ENCODE measurements at places on chromosomes 16 and 17.
A peak's percentile ranks its signal among the peaks of the same experiment; 100 is the strongest.

GRCh38 chr17:78365561-78366108 lies 5.8 kb upstream of the SOCS3 start:
- DNase-seq: no peak

GRCh38 chr17:83083368-83084201 lies 4.2 kb downstream of the METRNL start:
- no peak for DNase-seq

- no peak for DNase-seq
Observed at GRCh38 chr16:50360033-50360778, 8.6 kb downstream of the BRD7 start.

- no peak for DNase-seq
Observed at GRCh38 chr16:48583075-48584065, 26.6 kb downstream of the N4BP1 start.

- DNase-seq: no peak
Observed at GRCh38 chr17:17892731-17893130, 55.9 kb upstream of the SREBF1 start.

- no peak for DNase-seq
Observed at GRCh38 chr16:80034469-80034826, 433.9 kb upstream of the MAF start.

GRCh38 chr16:68377667-68378393 lies 67.0 kb downstream of the PRMT7 start:
- no peak for DNase-seq

- no peak for DNase-seq
Observed at GRCh38 chr17:41530062-41531048, 2.2 kb upstream of the KRT19 start.

DNA sequence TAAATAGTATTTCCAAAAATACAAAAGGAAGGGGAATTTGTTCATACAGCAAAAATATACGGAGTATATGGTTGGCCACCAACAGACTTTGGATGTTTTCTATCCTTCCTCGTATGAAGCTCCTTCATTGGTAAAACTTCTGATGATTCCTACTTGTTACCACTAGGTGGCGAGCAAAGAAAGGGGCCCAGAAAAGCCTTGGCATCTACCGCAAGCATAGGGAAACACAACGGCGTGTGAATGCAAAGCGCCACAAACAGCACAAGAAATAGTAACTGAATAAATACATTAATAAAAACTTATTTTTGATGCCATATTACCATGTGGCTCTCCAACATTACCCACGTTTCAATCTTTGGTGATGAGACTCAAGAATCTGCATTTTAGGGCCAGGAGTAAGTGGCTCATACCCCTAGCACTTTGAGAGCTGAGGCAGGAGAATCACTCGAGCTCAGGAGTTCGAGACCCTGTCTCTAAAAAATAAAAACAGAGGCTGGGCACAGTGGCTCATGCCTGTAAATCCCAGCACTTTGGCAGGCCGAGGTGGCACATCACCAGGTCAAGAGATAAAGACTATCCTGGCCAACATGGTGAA lies 34.5 kb downstream of the YWHAE start:
- no peak for DNase-seq

- no peak for DNase-seq
Observed at GRCh38 chr16:76818606-76819181, 372.3 kb upstream of the MON1B start.

- DNase-seq: no peak
Observed at GRCh38 chr17:50939795-50940684, 73.9 kb upstream of the TOB1 start.

DNA sequence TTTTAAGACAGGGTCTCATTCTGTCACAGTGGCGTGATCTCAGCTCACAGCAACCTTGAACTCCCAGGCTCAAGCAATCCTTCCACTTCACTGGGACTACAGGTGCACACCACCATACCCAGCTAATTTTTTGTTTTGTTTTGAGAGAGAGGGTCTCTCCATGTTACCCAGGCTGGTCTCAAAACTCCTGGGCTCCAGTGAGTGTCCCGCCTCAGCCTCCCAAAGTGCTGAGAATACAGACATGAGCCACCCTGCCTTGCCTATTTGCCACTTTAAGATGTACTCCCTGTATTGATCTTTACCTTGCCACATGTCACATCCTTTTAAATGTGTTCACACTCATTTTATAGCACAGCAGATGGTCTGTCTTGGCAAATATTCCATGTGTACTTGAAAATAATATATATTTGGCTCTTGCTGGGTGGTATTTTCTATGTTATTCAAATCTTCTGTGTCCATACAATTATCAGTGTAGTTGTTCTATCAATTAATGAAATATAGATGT lies 50.5 kb downstream of the VMP1 start:
- DNase-seq: no peak

DNA sequence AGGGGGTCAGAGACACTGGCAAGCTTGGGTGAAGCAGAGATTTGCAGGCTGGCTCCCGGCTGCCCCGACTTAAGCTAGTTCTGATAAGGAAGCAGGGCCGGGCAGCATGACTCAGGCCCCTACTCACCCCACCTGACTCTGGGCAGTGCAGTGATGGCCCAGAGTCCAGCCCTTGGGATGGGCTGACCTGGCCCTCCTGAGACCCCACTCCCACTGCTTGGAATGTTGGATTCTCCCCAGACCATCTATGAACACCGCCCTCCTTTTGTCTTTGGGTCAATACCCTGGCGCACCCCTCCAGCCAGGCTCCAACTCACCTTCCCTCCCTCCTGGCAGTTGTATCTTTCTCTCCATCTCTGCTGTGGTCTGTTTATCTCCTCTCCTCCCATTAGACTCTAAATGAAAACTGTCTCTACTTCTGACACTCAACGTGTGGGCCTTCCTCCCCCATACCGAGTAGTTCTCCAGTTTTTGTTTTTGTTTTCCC lies 21.0 kb downstream of the LGALS3BP start:
- DNase-seq: no peak

GRCh38 chr16:48960830-48961229 lies 320.8 kb downstream of the CBLN1 start:
- no peak for DNase-seq

DNA sequence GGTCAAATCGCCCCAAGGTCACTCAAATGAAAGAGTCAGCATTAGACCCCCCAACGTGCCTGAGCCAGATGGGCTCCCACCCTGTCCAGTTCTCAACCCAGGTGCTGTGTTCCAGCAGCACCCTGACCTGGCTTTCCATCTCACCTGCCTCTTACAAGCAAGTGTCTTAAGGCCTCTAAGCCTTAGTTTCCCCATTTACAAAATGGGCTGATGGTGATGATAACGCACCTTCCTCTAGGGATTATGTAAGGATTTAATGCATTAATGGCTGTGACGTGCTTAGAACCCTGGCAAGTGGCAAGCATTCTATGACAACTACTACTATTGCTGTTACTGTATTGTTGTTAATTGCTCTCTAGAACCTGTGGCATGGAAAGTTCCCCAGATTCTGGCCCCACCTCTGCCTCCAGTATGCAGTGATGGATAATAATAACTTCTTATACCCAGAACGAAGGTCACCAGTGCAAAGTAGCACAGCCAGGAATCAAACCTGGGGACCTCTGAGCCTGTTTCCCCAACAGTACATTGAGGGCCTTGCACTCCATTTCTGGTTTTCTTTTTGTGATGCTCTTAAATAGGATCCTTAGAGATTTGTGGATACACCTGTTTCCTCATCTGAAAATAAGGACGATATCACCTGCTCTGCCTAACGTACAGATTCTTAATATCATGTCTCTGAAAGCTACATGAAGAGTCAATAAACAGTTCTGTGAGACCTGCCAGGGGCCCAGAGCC lies 3.3 kb upstream of the SLC25A39 start:
- no peak for DNase-seq

DNA sequence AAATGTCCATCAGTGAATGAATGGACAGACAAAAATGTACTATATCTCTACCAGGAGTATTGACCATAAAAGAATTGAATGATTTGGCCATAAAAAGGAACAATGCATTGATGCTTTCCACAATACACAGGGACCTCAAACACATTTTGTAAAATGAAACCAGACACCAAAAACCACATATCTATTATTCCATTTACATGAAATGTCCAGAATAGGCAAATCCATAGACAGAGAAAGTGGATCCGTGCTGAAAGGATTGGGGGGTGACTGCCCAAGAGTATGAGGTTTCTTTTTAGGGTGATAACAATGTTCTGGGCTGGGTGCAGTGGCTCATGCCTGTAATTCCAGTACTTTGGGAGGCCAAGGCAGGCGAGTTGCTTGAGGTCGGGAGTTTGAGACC lies 6.9 kb upstream of the LITAF start:
- no peak for DNase-seq

GRCh38 chr17:79038545-79039135 lies 14.7 kb downstream of the C1QTNF1 start:
- no peak for DNase-seq

- no peak for DNase-seq
Observed at GRCh38 chr17:40862985-40863733, 3.9 kb downstream of the KRT12 start.

DNA sequence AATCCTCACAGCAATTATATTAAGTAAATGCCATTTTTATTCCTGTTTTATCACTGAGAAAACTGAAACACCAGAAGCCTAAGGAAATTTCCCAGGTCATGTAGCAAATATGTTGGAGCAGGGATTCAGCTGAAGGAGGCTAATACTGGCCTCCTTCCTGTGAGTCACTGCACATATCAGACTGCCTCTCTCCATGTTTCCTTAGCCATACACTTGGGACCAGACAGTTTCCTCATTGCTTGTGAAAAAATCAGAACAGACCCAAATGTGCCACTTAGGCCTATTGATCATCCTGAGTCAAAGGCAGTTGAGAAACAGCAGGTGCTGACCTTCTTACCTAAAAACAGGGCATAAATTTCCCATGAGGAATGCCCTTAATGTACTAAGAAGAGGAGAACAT lies 18.9 kb upstream of the ELAC2 start:
- no peak for DNase-seq

- DNase-seq: peak; percentile 76
Observed at GRCh38 chr17:37047631-37048104, 98.9 kb downstream of the AATF start.

GRCh38 chr16:80718480-80719220 lies 85.7 kb downstream of the CDYL2 start:
- no peak for DNase-seq

GRCh38 chr17:76467366-76467765 lies at the start of gene AANAT:
TSS of gene AANAT (plus strand) at chr17:76467603. CDS start at chr17:76468747, 1,144 bp downstream.
- DNase-seq: no peak

GRCh38 chr16:48605518-48606110 lies 4.4 kb downstream of the N4BP1 start:
- no peak for DNase-seq

DNA sequence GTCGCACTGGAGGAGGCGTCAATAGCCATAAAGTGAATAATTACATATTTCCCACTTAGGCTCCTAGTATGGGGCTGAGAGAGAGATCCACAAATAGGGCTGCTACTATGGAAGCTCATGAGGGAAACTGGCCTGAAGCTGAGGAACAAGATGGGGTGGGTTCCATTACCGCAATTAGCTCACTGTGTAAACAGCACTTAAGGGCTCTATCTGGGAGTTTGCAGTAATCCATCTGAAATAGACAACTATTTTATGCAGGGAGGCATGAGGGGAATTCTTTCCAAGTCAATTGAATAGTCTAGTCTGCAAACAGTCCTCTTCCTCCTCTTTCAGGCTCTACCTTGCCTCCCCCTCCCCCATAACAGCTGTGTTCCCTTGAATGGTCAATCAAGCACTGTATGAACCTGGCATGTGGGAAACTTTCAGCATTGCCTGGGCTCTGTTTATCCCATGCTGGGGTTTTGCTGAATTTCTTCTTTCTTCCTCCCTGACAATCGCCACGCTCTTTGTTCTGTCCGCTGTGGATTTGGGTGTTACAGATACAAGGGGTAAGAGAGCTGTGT lies 56.1 kb upstream of the MAF start:
- no peak for DNase-seq

DNA sequence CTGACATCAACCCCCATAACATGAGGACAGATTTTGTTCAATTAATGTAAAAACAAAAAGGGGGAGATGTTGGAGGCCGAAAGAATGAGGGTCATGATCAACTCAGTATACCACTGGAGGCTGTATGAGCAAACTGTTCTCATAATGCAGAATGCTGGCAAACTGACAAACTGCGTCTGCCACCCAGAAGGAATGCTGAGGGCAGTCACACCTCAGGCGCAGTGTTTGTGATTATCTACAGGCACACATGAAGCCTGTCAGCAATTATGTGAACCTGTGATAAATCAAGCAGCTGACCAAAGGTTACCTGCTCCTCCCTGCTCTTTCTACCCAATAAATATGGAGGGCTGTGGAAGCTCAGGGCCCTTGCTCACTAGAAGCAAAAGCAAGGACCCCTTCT lies 27.3 kb downstream of the CD300LG start:
- DNase-seq: no peak

- DNase-seq: no peak
Observed at GRCh38 chr17:72569148-72569946, 448.5 kb downstream of the SOX9 start.

DNA sequence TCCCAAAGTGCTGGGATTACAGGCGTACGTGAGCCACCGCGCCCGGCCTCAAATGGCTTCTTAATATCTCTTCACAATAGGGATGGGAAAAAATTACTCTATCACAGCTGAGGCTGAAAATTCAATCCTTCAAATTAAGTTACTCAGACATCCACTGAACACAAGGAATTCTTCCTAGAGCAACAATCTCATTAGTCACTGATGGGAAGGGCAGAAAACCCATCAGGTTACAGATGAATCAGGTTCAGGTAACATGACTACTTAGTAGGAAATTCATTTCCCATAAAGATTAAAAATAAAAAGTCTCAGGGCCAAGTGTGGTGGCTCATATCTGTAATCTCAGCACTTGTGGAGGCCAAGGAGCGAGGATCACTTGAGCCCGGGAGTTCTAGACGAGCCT lies 42.5 kb upstream of the ABR start:
- no peak for DNase-seq

DNA sequence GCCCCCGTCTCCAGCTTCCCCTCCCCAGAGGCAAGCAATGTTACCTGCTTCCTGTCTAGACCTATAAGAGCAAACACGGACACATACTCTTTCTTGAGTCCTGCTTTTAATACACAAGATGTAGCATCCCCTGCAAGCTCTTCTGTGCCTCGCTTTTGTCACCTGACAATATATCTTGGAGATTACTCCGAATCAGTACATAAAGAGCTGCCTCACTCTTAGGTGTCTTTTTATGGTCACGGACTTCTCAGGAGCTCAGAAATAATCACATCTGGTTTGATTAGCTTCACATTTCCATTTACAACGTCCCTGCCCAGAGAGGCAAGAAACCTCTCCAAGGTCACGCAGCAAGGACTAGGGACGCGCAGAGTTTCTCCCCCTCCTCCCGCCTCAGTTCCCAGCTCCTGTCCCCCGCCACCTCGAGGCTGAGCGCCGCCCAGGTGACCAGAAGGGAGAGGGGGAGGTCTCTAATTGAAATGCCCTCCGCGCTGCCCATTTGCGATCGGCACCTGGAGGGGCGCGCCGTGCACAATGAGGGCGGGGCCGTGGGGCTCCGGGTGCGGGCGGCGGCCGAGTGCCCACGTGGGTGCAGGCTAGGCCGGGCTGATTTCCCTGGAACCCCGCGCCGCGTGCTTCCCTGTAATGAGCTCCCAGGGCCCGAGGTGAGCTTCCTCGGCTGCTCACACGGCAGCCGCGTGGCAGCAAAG lies 13.8 kb upstream of the SEZ6 start:
- DNase-seq: no peak

Measured in HL-60 (cell line).